ENCODE measurements at places on chromosomes 3 and 15.

DNA sequence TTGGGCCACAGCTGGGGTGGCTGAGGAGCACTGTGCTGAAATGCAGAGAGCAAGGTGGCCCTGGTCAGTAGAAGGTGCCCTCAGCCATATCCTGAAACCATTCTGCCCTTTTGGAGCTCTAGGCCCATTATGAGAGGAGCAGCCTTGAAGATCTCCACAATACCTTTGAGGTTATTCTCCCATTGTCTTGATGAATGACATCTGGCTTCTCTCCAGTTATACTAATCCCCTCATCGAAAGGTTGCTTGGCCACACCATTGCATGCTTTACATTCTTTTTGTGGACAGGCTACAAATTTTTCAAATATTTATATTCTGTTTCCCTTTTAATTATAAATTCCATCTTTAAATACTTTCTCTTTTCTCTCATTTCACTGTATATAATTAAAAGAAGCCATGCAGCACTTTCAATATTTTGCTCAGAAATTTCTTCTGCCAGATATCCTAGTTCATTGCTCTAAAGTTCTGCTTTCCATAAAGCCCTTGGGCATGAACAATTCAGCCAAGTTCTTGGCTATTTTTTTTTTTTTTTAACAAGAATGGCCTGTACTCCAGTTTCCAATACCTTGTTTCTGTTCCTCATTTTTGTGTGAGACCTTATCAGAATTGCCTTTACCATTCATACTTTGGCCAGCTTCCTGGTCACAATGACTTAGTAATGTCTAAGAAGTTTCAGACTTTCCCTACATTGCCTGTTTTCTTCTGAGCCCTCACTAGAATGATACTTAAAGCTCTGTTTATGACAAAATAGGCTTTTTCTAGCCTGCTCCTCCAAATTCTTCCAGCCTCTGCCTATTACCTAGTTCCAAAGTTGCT lies 138.9 kb upstream of the SGO1 start:
- DNase-seq = peak; percentile 27

DNA sequence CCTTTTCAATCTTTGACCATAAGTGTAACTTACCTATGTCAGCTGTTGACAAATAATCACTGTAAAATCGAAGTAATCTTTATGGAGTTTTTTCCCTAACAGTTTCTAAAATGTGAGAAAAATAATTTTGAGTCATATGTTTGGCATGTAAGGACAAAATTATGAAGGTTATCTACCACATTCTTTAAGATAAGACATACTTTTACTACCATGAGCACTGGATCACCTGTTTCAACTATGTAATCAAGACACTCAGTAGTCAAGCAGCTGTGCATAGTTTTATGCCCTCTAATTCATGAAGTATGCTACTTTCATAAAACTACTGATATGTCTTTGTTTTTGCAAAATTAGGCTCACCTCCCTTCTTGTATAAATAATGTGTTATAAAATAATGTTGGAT lies 12.1 kb downstream of the FGF7 start:
- no peak for DNase-seq

DNA sequence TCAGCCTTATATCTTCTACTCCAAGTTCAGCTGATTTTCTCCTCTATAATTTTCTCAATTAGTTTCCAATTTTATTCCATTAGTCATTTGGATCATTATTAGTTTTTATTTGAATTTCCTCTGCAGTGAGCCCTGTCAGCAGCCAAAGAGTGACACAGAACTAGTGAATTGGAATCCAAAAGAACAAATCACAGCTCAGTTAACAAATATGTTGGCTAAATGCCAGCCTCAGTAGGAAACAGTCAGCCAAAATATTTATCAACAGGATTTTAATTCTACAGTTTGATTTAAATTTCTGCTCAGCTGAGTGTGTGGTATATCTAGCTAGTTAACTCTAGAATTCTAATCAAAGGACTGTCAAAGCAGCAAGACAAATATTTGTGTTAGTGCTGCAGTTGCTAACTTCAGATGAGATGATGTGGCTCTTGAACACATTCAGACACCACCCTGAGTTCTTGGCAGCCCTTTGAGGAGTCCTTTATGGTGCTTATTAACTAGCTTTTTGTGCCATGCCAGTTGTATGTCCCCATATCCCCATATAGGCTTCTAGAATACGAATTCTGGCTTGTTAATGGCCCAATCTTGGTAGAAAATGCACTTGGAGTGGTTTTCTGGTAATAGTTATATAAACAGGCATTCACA lies 194.5 kb downstream of the CPNE4 start:
- DNase-seq = no peak

DNA sequence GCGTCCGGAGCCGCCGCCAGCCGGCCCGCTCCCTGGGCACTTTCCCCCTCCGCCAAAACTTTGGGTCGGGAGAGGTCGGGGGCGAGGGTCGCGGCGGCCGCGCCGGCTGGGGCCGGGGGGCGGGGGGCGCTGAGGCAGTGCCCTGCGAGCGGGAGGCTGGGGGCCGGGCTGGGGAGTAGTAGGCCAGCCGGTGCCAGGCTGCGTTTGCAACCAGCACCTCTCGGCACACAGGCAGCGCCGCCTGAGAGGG lies 452 bp downstream of the BBX start:
- no peak for DNase-seq

GRCh38 chr3:132629928-132630327 lies 29.7 kb downstream of the ACAD11 start:
- DNase-seq = no peak

- DNase-seq = no peak
Observed at GRCh38 chr3:16374047-16374934, 109.3 kb downstream of the OXNAD1 start.

DNA sequence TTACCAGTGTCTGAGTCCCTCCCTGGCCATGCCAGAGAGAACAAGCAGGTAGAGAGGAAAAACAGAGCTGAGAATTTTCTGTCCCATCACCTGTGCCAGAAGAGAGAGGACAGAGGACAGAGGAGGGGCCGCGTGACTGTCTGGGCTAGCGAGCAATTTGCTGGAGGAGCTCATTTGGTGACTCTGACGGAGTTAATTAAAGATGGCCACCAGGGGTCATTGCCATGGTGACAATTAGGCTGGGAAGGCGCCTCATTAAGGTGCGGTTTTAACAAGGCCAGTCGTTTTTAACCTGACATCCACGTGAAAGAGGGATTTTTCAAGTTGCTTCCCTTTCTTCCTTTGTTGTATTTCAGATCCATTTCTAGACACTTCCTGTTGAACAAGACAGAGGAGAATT lies 72.4 kb downstream of the RHCG start:
- no peak for DNase-seq

DNA sequence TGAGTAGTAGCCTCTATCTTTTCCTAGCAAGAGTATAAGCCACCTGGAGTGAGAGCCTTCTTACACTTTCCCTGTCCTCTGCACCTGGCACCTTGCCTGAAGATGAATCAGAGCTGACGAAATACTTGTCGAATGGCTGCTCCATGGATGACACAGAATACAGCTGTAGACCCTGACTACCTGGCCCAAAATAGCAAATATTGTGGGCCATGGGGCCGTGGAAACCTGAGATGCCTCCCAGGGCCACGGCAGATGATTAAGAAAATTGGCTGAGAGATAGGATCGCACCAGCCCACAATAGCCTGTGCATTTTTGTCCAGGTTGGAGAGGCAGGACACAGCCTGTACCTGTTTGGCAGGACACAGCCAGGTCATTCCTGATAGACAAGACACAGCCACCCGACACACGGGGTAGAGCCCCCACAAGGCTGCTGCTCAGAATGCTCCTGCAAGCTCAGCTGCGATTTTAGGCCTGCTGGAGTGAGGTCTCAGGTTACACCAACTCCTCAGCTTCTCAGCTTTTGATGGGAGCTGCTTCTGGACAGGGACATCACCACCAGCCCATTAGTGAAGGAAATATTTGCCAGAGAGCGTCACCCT lies 22.9 kb upstream of the TPM1 start:
- no peak for DNase-seq

GRCh38 chr3:56754741-56755417 lies 46.9 kb downstream of the ARHGEF3 start:
- no peak for DNase-seq

- peak; percentile 43 for DNase-seq
Observed at GRCh38 chr15:94412979-94413746, 181.8 kb downstream of the MCTP2 start.

DNA sequence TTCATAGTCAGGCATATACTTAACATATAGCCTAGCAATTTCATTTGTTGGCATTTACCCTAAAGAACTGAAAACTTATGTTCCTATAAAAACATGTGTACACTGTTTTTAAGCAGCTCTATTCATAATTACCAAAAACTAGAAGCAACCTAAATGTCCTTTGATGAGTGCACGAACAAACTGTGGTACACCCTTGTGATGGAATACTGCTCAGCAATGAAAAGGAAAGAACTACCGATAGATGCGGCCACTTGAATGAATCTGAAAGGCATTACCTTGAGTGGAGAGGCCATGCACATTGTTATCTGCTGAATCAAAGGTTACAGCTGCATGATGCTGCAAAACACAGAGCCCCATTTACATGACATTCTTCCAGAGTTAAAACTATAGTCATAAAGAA lies 44.7 kb downstream of the CFAP92 start:
- DNase-seq = no peak

DNA sequence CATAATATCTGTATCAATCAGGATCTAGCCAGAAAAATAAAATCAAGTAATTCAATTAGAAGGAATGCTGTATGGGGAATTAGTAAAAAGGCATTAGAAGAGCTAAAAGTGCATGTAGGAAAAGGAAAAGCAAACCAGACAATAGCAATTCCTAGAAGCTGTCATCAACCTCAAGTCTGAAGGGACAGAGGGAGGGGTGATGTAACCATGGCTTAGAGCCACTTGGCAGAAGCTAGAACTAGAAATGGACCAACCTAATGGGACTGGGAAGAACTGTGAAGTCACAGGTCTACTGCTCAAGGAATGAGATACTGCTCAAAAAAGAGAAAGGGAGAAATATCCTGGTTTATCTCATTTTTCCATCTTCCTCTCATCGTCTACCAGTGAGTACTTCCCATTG lies 590.7 kb upstream of the SGO1 start:
- no peak for DNase-seq

DNA sequence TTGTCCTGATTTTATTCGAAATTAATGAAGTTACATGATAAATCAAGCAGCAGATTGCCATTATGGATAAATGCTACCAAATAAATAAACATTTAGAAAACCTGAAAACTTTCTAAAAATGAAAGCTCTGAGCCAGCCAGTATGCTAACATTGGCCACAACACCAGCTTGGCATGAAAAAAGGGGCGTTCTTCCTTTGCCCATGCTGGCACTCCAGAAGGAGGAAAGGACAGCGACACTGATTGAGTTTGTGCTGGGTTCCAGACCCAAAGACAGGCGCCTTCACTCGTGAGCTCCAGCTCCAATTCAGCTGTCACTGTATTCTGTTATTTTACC lies 5.1 kb downstream of the STIMATE start:
- no peak for DNase-seq

DNA sequence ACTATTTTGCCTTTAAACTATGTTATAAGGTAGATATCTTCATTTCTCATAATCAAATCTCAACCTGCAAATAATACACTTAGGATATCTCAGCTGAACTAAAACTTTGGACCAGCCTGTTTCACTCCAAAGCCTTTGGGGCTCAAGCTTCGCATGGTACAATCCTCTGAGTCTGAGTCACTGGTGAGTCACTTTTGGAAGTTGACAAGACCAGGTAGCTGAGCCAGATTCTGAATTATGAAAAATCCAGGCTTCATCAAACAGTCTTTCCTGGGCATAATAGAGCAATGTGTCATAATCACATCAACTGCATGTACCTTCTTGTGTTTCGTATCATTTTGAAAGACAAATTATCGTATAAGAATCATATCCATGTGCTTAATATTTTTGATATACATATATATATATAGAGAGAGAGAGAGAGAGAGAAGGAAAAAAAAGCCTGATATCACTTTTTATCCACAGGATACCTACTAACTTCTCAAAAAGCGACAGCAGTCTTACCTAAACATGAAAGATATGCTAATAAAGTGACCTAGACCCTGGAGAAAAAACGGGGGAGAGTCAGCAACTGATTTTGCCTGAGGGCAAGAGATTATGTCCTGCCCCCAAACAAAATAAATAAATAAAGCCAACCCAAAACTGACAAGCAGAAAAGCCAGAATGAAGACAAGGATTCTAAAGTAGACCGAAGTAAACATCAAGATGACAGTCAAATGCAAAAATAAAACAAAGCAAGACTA lies 263.9 kb upstream of the TGFBR2 start:
- no peak for DNase-seq

DNA sequence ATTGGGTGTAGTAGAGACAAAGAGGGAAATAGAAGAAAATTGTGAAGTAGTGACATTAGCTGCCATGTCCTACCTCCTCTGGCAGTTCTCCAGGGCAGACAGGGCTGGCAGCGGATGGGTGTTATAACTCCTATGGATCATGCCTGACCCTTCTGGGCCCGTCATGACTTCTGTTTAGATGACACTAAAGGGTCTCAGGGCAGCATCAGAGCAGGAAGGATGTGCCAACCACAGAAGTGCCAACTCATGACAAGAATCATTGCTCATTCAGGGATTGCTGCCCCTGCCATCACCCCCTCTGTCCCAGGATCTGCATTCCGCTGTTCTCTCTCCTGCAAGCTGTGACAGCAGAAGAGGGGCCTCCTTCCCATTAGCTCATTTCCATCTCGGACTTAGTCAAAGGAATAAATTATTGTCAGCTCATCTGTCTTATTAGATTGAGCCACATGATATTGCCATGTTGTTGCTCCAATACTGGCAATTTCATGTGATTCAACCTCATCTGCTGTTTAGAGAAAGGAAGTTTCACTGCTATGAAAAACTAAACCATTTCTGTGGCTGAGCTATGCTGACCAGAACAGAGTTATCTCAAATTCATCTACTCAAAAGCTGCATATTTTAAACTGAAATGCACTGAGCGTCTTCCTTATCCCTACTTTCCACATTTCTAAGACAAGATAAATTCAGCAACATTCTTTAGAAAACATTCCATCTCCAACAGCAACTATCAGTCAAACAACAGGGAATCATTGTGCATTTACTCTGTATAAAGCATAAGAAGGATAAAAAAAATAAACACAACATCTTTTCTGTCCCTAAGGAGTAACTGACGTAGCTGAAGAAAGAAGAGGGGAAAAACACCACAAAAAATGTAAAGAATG lies 271.6 kb downstream of the FHIT start:
- DNase-seq = no peak

- no peak for DNase-seq
Observed at GRCh38 chr3:117488983-117489382, 779.4 kb downstream of the TUSC7 start.

- DNase-seq = no peak
Observed at GRCh38 chr3:73521734-73522336, 102.9 kb downstream of the PDZRN3 start.

- DNase-seq = no peak
Observed at GRCh38 chr15:38283010-38283409, 30.4 kb downstream of the SPRED1 start.

- peak; percentile 50 for DNase-seq
Observed at GRCh38 chr3:11509173-11510000, 134.3 kb downstream of the VGLL4 start.

DNA sequence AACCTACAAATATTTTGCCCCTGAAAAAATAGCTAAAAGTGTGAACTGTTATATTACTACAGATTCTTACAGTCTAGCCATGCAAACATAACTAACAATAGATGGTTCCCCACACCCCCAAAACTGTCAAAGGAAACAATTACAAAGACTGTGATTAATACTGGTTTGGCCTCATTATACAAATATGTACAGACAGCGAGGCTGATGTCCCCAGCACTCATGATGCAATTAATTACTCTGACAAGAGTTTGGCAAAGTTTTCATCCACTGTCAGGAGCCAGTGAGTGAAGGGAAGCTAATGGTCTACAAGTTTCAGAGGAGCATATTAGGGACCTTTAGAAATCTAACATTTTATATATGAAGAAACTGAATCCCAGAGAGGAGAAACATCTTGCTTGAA lies 61.0 kb downstream of the HMG20A start:
- DNase-seq = no peak

- DNase-seq = no peak
Observed at GRCh38 chr15:91865950-91866349, 12.4 kb downstream of the SLCO3A1 start.
